ENCODE measurements at places on chromosomes 1 and 21.

DNA sequence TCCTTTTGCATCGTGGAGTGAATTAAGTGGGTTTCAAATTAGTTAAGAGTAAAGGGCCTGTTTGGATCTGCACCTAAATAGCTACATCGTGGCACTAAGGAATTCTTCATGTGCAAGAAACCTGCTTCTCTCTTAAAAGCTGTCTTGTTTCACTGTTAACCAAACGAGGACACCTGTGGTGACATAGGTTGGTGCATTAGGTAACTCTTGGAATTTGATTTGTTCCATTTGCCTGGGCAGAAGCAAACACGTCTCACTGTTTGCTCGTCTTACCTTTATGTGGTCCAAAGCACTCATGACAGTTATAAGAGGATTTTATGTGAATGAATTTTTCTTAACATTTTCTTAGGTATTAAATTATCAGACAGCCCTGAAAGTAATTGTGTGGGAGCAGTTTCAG is 60.9 kb downstream of the PRDM2 start:
- no peak for DNase-seq

DNA sequence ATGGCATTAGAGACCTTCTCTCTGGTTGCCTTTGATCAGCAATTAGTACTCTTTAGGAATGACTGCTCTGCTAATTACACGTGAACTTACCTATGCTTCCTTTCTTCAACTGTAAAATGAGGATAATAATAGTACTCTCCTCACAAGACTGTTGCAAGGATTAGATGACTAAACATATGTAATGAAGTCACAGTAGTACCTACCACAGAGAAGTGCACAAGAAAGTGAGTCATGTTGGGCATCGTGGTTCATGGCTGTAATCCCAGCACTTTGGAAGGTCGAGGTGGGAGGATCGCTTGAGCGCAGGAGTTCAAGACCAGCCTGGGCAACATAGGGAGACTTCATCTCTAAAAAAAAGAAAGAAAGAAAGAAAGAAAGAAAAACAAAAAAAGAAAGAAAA is 68.1 kb upstream of the AK4 start:
- DNase-seq = no peak

- no peak for DNase-seq
Measured at GRCh38 chr1:220896092-220896491, 16.8 kb downstream of the HLX start.

GRCh38 chr1:94612525-94613204 is 71.1 kb upstream of the F3 start:
- no peak for DNase-seq

DNA sequence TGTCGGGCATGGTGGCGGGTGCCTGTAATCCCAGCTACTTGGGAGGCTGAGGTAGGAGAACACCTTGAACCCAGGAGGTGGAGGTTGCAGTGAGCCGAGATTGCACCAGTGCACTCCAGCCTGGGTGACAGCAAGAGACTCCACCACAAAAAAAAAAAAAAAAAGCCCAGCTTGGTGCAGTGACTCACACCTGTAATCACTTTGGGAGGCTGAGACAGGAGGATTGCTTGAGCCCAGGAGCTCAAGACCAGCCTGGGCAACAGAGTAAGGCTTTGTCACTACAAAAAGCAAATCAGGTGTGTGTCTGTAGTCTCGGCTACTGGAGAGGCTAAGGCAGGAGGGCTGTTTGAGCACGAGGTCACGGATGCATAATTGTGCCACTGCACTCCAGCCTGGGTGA is 5.0 kb upstream of the H6PD start:
- DNase-seq = no peak

DNA sequence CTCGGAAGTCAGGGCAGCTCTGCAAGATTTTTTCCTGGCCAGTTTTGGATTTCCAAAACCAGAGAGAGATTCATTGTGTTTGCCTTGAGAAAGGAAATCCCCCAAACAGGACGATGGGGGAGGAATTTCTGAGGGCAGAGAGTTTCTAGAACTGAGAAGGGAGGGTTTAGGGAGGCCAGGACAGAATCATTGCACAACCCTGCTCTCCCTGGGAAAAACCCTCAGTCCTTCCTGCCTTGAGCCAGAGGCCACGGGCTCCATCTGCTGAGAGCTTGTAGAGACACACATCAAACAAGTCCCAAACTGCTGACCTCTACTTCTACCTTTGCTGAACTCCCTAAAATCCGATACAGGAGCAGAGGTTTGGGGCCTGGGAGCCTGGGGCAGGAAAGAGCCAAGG is 99.7 kb downstream of the NMNAT2 start:
- DNase-seq = peak; percentile 72

DNA sequence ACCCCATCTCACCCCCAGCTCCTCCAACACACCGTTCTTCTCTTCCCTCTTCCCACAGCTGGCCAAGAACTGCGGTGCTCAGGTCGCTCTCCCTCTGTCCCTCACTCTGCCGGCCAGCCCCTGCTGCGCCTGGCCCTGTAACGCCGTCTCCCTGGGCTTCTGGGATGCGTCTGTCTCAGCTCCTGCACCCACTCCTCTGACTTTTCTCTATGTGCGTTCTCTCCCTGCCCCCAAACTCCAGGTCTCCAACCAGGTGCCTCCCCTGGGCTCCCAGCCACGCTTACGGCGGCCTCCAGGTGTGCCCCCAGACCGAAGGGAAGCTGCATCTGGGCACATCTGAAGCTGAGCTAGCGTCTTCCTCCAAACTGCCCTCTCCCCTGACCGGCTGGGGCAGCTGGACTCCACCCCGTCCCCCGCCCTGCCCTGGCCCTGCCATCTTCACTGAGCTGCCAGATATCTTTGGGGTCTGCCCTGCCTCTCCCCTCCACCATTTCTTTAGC is 2.6 kb downstream of the KRTAP10-12 start:
- no peak for DNase-seq

DNA sequence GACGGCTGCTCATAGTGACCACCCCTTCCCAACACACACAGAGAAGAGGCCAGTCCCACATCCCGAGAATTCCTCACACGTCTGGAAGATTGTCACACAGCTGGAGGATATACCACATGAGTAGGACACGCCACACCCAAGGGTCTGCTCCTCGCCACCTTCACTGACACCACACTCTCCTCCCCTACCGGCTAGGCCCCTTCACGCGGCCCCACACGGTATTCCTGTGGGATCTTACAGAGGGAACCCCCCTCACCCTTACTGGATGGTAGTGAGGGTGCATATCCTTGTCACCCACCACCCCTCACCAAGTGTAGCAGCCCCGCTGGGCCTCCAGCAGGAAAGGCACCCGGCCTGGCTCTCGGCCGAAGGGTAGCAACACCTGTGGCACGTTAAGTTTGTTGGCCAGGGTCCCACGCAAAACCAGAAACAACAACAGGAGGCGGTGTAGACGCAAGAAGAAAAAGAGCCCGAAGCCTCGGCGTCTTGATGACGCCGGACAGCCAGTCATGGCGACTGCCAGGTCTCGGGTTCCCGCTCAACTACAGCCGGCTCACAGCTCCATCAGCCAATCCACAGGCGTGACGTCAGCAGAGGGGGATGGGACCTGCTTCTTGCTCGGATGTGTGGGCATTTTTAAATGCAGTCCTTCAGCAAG is at the start of gene NUP210L:
NUP210L (minus strand) TSS at position 540 of the 658 bp plus-strand sequence.
- peak; percentile 73 for DNase-seq

- no peak for DNase-seq
Measured at GRCh38 chr1:70948396-70949017, 99.1 kb downstream of the PTGER3 start.

DNA sequence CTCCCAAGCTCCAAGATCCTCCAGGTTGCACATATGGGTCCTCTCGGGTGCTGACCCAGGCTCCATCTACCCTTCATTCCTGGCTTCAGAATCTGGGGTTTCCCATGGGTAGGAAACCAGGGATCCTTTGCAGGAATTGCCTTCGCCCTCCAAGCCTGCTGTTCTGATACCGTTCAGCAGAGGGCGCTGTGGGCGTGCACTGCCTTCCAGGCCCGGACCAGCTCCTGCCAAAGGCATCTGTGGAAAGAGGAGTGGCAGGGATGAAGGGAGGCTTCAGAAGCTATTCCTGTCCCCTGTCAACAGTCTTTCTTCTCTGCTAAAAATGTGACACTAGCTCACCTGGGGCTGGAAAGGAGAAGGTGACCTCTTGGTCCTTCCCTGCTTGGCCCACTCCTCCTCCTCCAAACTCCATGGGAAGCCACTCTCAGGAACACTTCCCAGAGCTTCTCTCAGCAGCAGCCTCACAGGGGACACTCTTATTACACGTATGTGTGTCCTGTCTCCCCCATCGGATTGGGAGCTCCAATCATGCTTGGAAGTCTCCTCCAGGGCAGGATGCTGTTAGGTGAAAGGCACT is 71.2 kb downstream of the VWA5B1 start:
- no peak for DNase-seq

GRCh38 chr1:236834876-236835275 is 39.8 kb downstream of the MTR start:
- no peak for DNase-seq

DNA sequence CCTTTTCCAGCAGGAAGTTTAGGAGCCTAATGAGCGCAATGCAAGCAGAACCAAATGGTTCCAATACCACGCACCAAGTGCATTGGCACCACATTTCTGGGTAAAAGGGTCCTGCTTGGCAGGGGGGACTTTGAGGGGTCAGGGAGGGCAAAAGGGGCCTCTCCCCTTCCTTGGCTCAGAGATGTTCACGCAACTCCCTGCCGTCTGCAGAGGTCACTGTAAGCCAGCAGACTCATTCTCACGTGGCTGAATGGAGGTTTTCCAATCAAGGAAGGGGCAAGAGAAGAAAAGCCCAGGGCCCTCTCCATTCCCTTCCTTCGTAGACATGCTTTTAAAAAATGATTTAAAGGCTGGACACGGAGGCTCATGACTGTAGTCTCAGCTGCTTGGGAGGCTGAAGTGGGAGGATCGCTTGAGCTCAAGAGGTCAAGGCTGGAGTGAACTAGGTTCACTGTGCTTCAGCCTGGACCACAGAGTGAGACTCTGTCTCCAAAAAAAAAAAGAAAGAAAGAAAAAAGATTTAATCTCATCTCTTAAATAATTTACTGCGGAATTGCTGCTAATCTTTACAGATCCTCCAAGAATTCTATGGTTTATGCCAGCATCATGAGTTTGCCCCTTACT is 80.3 kb downstream of the RUNX3 start:
- DNase-seq = no peak

GRCh38 chr21:38986806-38987632 is 181.3 kb downstream of the ETS2 start:
- DNase-seq = no peak

DNA sequence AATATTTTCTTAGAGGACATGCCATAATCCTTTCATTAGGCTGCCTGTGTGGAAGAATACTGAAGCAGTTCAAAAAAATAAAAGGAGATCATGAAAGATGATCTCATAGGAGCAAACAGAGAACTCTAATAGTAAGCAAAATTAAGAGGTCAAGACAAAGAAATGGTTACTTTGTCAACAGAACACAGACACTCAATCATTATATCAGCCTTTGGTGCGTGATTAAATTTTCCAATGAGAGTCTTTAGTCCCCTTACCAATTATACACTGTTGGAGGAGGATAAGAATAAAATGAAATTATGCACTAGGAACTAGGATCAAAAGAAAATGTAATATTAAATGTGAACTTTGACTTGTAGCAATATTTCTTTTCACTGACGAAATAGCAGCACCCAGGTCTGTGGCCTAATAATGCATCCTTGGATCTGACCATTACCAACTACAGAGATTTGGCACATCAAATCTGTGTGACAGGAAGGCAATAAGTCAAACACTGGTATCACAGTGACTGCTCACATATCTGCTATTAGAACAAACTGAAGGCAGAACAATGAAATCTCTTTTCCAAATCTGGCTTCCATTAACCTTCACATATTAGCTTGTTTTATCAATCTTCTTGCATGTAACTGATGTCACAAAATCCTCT is 1812.9 kb downstream of the PLA2G4A start:
- DNase-seq = no peak

- DNase-seq = no peak
Measured at GRCh38 chr21:14825514-14825974, 239.3 kb downstream of the NRIP1 start.

GRCh38 chr1:43256675-43257570 is 12.9 kb upstream of the TMEM125 start:
- no peak for DNase-seq
